ENCODE measurements at places on chromosomes 2 and 18.

- DNase-seq, result peak; percentile 44
Measured at GRCh38 chr2:183035298-183035953, 2.8 kb downstream of the NCKAP1 start.

DNA sequence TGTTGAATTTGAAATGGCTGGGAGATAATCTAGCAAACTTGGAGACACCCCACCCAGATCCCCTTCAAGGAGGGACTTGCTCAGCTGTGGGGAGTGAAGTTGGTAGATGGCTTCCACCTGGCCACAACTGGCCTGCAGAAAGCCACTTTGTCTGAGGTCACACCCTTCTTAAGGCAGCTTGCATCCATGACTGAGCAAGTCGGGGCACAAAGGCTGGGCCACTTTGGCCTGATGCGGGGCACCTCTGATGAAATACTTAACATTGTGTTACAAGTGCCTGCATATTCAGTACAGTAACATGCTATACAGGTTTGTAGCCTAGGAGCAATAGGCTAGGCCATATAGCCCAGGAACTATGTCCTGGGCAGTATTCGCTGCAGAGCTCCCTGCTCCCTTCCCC is 13.4 kb upstream of the RPL37A start:
- no peak for DNase-seq

DNA sequence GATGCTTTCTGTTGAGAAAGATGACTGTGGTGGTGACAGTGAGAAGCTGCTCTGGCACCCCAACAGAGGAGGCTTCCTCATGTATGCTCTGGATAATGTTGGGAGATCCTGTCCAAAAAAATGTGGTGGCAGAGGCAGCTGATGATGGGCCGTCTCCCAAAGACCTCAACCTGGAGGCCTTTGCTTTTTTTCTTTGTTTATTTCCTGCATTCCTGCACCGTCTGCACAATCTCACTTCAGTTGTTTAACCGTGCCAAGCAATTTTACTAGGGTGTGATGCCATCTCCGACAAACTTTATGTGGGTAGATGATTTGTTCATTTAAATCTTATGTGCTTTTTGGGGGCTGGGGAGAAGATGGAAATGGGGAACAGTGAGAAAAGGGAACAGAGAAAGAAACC is 62.2 kb upstream of the IGFBP5 start:
- no peak for DNase-seq

- DNase-seq, result no peak
Measured at GRCh38 chr2:238616681-238617080, 190.0 kb downstream of the ASB1 start.

DNA sequence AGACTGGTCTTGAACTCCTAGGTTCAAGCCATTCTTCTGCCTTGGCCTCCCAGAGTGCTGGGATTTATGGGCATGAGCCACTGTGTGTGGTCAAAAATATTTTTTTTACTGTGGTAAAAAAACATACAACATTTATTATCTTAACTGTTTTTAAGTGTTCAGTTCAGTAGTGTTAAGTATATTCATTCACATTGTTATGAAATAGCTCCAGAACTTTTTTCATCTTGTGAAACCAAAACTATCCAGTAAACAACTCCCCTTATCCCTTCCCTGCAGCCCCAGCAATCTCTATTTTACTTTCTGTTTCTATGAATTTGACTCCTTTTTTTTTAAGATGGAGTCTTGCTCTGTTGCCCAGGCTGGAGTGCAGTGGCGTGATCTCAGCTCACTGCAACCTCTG is 9.3 kb downstream of the RMC1 start:
- DNase-seq, result no peak

- DNase-seq, result no peak
Measured at GRCh38 chr2:39623917-39624316, 41.8 kb upstream of the TMEM178A start.

GRCh38 chr2:121949271-121949670 is 193.8 kb downstream of the TSN start:
- DNase-seq, result peak; percentile 76

DNA sequence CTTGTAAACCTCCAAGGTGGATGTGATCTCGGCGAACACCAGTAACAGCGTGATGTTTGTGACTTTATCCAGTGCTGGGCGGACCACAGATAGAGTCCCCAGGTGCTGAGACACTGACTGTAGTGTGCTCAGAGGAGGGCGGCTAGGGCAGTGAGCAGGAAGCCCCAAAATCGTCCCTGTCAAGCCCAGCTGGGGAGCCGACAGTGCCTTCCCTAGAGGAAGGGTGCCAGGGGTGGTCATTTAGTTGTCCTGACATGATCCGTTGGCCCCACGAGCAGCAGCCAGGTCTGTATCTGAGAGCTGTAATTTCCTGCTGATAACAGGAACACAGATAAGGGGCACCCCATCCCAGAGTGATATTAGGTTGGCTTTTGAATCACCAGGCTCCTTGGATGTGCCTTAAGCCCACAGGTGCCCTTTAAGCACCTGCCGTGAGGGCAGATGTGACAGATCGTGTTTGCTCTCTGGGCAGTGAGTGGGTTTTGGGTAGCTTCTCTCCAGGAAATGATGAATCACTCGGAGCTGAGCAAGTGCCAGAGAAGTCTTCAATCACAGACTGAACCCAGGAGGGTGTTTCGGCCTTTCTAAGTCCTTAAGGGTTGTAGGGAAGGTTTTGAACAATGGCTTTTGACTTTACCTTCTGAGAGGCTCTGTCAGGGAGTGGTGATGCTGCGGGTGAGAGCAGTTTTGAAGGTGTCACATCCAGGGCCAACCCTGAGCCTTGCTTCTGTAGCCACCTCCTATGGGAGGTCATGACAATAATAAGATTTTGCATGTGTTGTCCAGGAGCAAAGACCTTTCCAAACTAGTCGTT is 7.7 kb downstream of the LPIN1 start:
- peak; percentile 63 for DNase-seq

- DNase-seq, result peak; percentile 38
Measured at GRCh38 chr2:44596537-44597320, 235.0 kb downstream of the CAMKMT start.

DNA sequence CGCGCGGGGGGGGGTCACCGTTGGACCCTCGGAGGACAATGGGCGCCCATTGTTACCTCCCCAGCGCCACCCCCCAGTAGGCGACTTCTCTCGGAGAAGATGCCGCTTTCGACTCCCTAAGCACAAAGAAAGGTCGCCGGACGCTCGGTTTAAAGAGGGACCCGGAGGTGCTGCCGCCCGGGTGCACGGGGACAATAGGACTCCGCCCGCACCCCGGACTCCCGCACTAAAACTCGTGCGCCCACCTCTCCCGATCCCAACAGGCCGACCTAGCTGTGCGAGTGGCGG is 318 bp upstream of the CDC42EP3 start:
- no peak for DNase-seq

DNA sequence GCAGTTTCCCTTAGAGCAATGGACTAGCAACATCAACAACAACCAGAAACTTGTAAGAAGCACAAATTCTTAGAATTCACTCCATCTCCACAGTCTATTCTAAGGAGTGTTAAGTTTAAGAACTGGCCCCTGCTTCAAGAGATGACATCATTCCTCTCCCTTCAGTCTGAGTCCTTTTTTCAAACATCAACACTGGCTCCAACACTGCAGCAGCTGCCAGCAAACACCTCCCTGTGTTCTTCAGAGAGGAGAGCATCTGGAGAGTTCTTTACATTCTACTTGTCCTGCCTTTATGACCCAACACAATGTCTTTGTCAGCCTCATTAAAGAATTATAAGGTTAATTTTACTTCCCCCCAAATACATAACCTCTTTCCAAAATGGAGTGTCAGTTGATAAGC is 122.3 kb downstream of the HNMT start:
- DNase-seq, result no peak

- peak; percentile 63 for DNase-seq
Measured at GRCh38 chr2:106130251-106130998, 63.7 kb downstream of the UXS1 start.

- peak; percentile 81 for DNase-seq
Measured at GRCh38 chr2:22904126-22904684, 480.8 kb upstream of the KLHL29 start.

- no peak for DNase-seq
Measured at GRCh38 chr2:173571021-173571821, 216.5 kb downstream of the CDCA7 start.

- no peak for DNase-seq
Measured at GRCh38 chr2:201996006-201996405, 37.6 kb upstream of the FZD7 start.

DNA sequence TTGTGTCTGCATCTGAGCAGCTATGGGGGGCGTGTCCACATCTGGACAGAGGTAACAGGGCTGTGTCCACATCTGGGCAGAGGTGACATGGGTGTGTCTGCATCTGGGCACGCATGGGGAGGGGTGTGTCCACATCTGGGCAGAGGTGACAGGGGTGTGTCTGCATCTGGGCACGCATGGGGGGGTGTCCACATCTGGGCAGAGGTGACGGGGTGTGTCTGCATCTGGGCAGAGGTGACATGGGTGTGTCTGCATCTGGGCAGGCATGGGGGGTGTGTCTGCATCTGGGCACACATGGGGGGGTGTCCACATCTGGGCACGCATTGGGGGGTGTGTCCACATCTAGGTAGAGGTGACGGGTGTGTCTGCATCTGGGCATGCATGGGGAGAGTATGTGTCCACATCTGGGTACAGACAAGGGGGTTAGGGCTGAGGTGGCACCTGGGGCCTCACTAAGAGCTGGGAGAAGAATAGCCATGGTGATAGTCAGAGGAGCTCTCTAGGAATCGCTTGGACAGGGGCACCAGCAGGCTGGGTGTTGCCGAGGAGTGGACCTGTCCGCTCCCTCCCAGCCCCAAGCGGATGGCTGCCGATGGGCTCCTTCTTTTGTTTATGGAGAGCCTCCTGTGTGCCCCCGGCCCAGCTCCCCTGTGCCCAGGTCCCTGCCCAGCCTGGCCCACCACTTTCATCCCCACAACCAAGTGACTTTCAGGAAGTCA is 177.8 kb downstream of the EIPR1 start:
- DNase-seq, result no peak

- no peak for DNase-seq
Measured at GRCh38 chr2:216918088-216918680, 58.3 kb upstream of the TNP1 start.

- DNase-seq, result no peak
Measured at GRCh38 chr2:18630541-18630940, 41.2 kb upstream of the NT5C1B start.

- no peak for DNase-seq
Measured at GRCh38 chr2:162037886-162038285, 36.1 kb downstream of the DPP4 start.

DNA sequence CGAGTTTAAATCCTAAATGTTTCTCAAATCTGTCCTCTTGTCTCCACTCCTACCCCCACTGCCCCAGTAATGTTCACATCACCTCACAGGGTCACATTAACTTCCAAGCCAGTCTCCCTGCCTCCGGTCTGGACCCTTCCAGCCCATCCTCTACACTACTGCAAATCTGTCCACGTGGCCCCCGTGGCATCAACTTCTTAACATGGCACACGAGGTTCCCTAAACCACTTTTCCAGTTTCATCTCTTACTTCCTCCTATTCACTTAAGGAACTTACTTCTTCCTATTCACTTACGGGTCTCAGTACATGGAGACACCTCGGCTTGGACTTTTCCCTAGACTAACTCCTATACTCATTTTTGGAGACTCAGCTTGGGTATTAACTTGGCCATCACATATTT is 27.0 kb downstream of the MRPL33 start:
- DNase-seq, result no peak

GRCh38 chr18:6327895-6328620 is 86.7 kb downstream of the L3MBTL4 start:
- DNase-seq, result no peak
